ENCODE measurements at places on chromosomes 13 and 19.

DNA sequence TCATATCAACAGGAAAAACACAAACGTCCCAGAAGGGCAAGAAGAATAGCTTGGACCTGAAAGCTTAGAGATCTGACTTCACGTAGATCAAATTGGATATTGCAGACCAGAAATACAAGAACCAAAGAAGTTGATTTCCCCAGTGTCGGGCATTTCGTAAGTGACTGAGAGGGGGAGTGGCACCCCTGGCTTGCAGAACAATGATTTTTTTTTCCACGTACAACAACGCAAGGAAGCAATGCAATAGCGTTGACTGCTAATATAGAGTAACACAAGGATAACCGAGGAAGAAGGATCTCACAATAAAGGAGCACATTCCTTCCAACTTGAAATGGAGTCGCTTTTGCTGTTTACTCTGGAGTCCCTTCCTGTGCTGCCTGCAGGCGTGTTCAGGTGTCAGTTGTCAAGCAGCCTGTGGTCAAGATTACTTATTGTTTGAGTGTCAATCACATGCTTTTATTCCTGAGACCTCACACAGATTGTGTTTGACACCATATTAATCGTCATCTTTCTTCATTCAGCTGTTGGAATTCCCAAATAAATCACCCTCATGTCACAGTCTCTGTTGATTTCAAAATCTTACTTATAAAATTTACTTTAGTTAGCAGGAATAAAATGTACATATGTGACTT lies 139.4 kb downstream of the FREM2 start:
- no peak for DNase-seq

DNA sequence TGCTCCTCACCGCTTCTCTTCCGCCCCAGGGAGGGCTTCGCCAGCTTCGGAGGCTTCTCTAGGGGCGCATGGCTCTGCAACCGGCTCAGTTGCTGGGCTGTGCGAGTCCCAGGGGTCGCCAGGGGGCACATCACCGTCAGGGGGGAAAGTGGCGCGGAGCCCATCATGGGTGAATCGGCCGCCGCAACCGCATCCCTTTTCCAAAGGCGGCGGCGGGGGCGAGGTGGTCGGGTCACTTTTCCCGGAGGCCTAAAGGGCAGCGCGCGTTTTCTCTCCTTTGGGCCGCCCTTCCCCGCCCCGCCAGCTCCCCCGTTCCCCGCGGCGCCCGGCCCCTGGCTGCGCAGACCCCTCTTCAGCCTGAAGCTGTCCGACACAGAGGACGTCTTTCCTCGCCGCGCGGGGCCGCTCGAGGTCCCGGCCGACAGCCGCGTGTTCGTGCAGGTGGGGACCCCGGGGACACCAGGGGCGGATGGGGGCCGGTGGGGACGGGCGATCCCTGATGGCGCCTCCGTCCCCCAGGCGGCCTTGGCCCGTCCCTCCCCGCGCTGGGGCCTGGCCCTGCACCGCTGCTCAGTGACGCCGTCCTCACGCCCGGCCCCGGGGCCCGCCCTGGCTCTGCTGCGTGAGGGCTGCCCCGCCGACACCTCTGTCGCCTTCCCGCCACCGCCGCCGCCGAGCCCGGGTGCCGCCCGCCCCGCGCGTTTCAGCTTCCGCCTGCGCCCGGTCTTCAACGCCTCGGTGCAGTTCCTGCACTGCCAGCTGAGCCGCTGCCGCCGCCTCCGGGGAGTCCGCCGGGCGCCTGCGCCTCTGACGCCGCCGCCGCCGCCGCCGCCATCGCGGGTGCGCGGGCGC lies 1.7 kb downstream of the TGFBR3L start:
- peak; percentile 63 for DNase-seq

GRCh38 chr19:46788262-46788967 lies at the start of gene SLC1A5:
TSS of gene SLC1A5 (minus strand) at chr19:46788594. CDS start at chr19:46787965, 629 bp downstream.
- DNase-seq: peak; percentile 98

GRCh38 chr19:14450168-14450874 lies 17.2 kb downstream of the PKN1 start:
- DNase-seq: peak; percentile 80

GRCh38 chr13:98746968-98747367 lies 5.5 kb downstream of the SLC15A1 start:
- no peak for DNase-seq

DNA sequence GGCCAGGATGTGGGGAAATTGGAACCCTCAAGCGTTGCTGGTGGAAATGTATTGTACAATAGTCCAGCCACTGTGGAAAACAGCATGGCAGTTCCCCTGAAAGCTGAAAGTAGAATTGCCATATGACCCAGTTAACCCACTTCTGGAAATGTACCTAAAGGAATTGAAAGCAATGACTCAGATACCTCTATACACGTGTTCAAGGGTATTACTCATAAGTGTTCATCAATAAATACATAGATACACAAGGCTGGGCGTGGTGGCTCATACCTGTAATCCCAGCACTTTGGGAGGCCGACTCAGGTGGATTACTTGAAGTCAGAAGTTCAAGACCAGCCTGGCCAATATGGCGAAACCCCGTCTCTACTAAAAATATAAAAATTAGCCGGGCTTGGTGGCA lies 71.9 kb upstream of the IRS2 start:
- DNase-seq: no peak

DNA sequence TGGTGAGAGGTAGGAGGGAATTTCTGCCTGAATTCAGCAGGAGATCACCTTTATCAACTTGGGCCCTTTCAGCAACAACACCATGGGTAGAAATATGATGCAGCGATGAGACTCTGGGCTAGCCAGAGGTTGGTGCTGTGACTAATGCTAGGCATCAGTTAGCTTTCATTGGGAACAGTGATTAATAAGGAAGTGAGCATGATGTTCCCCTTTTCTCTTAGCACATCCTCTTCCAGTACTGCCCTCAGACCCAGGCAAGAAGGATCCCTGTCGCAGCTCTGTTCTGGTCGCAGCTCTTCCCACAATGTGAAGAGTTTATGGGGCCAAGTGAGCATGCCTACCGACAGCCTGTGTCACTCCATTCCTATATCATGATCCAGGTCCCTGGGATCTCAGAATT lies 100.5 kb downstream of the FLT1 start:
- DNase-seq: peak; percentile 38

DNA sequence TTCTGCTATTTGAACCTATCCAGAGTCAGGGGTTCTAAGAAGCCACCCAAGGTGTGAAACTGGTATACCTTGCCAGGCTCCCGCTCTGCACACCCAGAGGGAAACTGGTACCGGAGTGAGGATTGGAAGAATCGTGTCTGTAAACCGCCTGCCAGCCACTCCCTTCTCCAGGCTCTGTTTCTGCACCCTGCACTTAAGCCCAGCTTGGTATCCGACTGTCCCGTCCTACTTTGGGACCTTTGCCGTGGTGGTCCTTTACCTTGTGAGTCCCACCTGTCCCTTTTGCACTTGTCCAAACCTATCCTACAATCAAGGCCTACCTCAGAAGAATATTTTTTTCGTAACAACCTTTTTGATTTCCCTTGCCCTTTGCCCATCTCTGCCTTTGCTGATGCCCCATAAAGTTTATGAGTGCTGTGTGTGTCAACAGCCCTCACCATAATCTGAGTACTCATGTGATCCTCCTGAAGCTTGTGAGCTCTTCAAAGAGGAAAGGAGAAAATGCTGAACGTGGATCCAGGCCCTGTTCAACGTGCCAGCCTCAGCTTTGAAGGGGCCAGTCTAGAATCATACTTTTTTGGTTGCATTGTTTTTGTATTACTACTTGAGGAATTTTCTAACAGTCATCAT lies 44.7 kb downstream of the GARRE1 start:
- no peak for DNase-seq

GRCh38 chr13:37302686-37303085 lies 197.2 kb upstream of the CSNK1A1L start:
- DNase-seq: no peak

- no peak for DNase-seq
Observed at GRCh38 chr13:99749271-99750019, 222.1 kb downstream of the ZIC5 start.

- DNase-seq: no peak
Observed at GRCh38 chr19:28612275-28612769, 600.6 kb downstream of the UQCRFS1 start.

DNA sequence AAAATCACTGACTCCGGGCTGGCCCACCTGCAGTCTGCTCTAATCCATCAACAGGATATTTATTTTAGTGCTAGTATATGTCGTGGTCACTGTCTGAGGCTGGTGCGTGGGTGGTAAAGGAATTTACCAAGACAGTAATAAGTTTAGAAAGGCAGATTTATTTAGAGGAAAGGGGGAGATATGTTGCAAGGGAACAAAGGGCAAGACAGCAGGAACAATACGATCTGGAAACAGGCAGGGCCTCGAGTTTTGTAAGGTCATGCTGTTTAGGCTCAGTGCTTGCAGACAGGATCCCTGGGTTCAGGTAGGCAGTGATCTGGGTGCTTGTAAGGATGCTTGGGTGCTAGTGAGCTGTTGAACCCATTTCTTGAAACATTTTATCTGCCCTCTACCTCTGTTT lies 748.2 kb upstream of the SLITRK5 start:
- DNase-seq: no peak

- DNase-seq: no peak
Observed at GRCh38 chr13:113373811-113374485, 10.0 kb upstream of the GRTP1 start.

GRCh38 chr13:76454991-76455390 lies 431.2 kb downstream of the KCTD12 start:
- DNase-seq: no peak

DNA sequence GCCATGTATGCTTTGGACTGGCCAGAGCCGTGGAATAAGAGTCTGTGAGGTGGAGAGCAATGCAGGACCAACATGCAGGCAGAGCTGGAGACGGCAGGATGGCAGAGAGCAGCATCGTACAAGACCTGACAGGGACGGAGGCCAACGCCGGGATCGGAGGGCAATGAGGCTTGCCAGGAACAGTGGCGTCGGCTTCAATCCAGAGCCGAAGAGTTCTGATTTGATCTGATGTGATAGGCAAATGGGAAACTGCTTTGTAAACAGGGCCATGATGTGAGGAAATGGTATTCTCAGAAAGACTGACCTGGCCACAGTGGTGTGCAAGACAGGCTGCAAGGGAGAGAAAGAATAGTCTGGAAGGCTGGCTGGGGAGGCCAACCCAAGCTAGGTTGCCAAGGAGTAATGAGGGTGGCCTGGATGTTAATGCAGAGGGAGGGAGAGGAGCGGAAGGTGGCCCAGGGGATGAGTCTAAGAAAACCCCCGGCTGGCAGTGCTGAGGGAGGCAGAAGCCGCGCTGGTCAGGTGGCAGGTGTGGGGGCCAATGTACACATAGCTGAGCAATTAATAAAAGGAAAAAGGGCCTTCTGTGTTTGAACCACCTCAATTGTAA lies 26.7 kb downstream of the RCBTB2 start:
- DNase-seq: no peak

DNA sequence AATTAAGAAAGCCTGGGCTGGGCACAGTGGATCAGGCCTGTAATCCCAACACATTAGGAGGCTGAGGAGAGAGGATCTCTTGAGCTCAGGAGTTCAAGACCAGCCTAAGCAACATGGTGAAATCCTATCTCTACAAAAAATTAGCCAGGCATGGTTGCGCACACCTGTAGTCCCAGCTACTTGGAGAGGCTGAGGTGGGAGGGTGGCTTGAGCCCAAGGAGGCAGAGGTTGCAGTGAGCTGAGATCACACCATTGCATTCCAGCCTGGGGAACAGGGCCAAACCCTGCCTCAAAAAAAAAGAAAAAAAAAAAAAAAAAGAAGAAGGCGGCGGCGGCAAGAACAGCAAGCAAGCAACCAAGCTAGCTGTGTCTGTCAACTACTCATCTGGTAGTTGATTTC lies 26.7 kb downstream of the TSC22D1 start:
- no peak for DNase-seq

DNA sequence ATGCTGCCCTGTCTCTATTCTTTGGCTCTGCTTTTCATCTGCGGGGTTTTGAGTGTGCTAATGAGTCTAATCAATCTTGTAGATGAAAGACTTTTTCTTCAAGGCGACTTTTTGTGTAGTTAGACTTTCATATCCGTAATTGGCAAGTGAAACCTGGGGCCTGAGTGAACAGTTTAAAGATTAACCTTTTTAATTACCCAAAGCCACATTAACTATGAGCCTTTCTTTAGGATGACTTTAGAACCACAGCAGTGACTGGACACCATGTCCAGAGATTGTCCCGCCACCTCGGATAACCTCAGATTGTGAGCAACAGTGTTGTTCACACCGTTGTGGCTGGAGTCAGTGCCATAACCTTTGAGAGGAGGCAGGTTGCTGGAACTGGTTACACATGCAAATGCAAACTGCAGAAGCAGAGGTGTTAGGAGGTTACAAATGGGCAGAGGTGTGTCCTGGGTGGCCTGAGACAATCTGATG lies 58.7 kb downstream of the SIAH3 start:
- DNase-seq: no peak

GRCh38 chr19:501646-502045 lies 5.4 kb downstream of the MADCAM1 start:
- no peak for DNase-seq

GRCh38 chr13:40484101-40484800 lies 182.2 kb downstream of the FOXO1 start:
- DNase-seq: no peak

- DNase-seq: peak; percentile 98
Observed at GRCh38 chr19:10403137-10404021, at the start of gene CDC37. TSS of gene CDC37 (minus strand) at chr19:10403542. CDS start at chr19:10403479, 63 bp downstream.

GRCh38 chr13:66693656-66694055 lies 536.5 kb downstream of the PCDH9 start:
- no peak for DNase-seq

- DNase-seq: peak; percentile 95
Observed at GRCh38 chr19:2084993-2085720, 11.0 kb downstream of the MOB3A start.

DNA sequence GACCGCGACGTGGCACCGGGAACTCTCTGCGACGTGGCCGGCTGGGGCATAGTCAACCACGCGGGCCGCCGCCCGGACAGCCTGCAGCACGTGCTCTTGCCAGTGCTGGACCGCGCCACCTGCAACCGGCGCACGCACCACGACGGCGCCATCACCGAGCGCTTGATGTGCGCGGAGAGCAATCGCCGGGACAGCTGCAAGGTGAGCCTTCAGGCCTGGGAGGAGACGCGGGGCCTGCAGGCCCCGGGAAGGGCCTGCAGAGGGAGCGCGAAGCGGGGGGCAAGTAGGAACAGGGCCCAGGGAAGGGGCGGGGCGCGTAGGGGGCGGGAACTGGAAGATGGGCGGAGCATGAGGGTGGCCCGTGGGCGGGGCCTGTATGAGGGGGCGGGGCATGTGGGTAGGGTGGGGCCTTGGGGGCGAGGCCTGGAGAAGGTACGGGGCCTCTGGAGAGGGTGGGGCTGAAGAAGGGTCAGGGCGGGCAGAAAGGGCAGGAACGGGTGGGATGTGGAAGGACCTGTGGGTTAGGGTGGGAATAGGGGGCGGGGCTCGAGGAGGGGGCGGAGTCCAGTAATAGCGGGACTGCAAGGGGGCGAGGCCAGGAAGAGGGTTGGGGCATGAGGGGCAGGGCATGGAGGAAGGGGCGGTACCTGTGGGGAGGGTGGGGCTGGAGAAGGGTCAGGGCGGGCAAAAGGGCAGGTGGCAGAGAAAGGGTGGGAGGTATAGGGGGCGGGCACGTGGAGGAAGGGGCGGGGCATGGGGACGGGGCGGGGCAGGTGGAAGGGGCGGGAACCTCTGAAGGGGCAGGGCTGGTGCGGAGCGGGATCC lies 2.5 kb downstream of the CFD start:
- peak; percentile 75 for DNase-seq
